Pancreas (tissue), 10 donors: ENCODE measurements at places on chromosomes 6 and 20. TPM values are rescaled to one million over a fixed set of nuclear protein-coding genes. Genes with fewer than 3 reads are reported as not detected.

Gene TCF15
- 0.80 TPM for polyA plus RNA-seq

Gene DEFB132
- polyA plus RNA-seq, result not detected

Gene TRIM38
- 2.9 TPM for polyA plus RNA-seq

Gene HRH3
- 0.02 TPM for polyA plus RNA-seq

Gene CST5
- polyA plus RNA-seq, result 0.61 TPM

Gene FUT9
- 0.91 TPM for polyA plus RNA-seq

Gene NRSN1
- polyA plus RNA-seq, result 1.2 TPM

Gene VWA7
- 5.6 TPM for polyA plus RNA-seq

GRCh38 chr6:107274288-107274687 lies 159.0 kb upstream of the BEND3 start:
- no peaks in the 10 kb centered on the region for H3K4me1 ChIP-seq
- no peak overlapping the region for H3K4me3 ChIP-seq
- no peak overlapping the region for H3K27ac ChIP-seq
- DNase-seq, result no peak

DNA sequence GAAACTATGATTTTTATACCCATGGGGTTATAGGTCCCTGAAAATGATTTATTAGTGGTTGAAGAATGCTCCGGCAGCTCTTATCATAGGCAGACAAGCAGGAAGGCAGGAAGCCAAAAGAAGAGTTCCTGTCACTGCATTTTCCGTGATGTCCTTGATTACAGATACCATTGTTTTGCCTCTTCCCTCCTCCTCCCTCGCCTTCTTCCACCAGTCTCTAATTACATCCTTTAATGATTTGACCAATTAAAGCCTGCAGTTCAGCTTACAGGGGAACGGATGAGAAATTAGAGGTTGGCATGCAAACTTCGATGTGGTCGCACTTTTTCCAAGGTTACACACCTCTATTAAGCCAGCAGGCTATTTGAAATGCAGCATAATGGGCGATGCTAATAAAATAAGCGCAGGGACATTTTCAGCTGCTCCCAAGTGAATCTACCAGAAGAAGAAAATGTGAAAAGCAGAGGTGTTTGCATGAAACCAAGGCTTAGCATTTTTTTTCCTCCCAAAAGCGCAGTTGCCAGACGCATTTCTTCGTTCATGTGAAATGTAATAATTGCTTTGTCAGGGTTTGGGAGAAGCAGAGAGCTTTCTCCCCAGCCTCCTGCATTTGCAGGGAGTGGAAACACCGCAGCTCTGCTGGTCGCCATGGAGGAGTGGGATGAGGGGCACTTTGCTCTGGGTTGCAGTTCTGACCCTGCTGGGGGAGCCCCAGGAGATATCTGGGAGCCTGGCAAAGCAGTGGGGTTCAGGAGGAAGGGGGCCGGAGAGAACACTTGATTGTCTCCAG lies 6.0 kb downstream of the NOX3 start:
- H3K27me3 ChIP-seq, result no peaks in the 10 kb centered on the region
- no peaks in the 10 kb centered on the region for H3K4me1 ChIP-seq
- H3K36me3 ChIP-seq, result no peaks in the 10 kb centered on the region
- no peak for DNase-seq

GRCh38 chr20:45032781-45033180 lies 66.5 kb downstream of the STK4 start:
- H3K36me3 ChIP-seq, result no peaks in the 10 kb centered on the region
- no peak overlapping the region for H3K4me3 ChIP-seq
- H3K4me1 ChIP-seq, result peaks cover 7% of the 10 kb centered on the region
- H3K27me3 ChIP-seq, result no peaks in the 10 kb centered on the region
- no peak for DNase-seq

DNA sequence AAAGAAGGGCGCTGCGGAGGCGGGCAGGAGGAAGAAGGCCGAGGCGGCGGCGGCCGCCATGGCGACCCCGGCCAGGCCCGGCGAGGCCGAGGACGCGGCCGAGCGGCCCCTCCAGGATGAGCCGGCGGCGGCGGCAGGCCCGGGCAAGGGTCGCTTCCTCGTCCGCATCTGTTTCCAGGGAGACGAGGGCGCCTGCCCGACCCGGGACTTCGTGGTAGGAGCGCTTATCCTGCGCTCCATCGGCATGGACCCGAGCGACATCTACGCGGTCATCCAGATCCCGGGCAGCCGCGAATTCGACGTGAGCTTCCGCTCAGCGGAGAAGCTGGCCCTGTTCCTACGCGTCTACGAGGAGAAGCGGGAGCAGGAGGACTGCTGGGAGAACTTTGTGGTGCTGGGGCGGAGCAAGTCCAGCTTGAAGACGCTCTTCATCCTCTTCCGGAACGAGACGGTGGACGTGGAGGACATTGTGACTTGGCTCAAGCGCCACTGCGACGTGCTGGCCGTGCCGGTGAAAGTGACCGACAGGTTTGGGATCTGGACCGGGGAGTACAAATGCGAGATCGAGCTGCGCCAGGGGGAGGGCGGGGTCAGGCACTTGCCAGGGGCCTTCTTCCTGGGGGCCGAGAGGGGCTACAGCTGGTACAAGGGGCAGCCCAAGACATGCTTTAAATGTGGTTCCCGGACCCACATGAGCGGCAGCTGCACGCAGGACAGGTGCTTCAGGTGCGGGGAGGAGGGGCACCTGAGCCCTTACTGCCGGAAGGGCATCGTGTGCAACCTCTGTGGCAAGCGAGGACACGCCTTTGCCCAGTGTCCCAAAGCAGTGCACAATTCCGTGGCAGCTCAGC lies 780 bp downstream of the ZCCHC3 start:
- peak overlapping the region; percentile 91 for H3K27ac ChIP-seq
- peak; percentile 53 for DNase-seq
- H3K36me3 ChIP-seq, result no peaks in the 10 kb centered on the region
- H3K27me3 ChIP-seq, result no peaks in the 10 kb centered on the region

GRCh38 chr6:24922814-24923213 lies 12.9 kb downstream of the RIPOR2 start:
- no peak overlapping the region for H3K27ac ChIP-seq
- H3K36me3 ChIP-seq, result no peaks in the 10 kb centered on the region
- DNase-seq, result no peak
- no peaks in the 10 kb centered on the region for H3K27me3 ChIP-seq

GRCh38 chr6:25054469-25054868 lies 118.7 kb upstream of the RIPOR2 start:
- H3K4me3 ChIP-seq, result no peak overlapping the region
- DNase-seq, result no peak
- no peaks in the 10 kb centered on the region for H3K36me3 ChIP-seq
- no peak overlapping the region for H3K27ac ChIP-seq

GRCh38 chr20:15848995-15849610 lies 724.1 kb downstream of the KIF16B start:
- DNase-seq, result no peak
- H3K27me3 ChIP-seq, result no peaks in the 10 kb centered on the region
- no peaks in the 10 kb centered on the region for H3K4me1 ChIP-seq
- H3K27ac ChIP-seq, result no peak overlapping the region
- H3K4me3 ChIP-seq, result no peak overlapping the region
- H3K36me3 ChIP-seq, result no peaks in the 10 kb centered on the region

DNA sequence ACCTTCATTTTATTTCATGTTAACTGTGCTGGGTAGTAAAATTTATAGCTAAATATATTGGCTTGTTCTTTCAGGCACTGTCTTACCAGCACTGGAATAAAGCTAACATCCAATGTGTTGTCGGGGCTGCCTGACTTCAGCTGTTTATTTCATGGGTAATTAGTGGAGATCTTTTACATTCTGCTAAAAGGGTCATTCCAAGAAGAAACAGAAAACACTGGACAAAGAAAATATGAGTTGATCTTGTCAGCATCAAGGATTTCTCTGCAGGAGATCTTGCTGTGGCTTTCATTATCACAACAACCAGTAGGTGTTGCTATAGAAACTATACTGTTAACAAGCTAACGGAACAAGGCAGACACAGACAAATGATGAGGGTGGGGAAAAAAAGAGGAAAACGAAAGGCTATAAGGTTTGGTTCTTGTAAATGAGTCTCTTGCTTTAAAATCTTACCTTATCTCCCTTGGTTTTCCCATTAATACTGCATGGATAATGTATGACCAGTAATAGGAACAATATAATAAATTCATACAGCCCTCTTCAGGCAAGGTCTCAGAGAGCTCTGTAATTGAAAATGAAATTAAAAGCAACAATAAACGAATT lies 206.8 kb downstream of the SIM1 start:
- H3K4me1 ChIP-seq, result no peaks in the 10 kb centered on the region
- H3K36me3 ChIP-seq, result no peaks in the 10 kb centered on the region
- H3K4me3 ChIP-seq, result no peak overlapping the region
- no peak overlapping the region for H3K27ac ChIP-seq
- H3K27me3 ChIP-seq, result no peaks in the 10 kb centered on the region
- no peak for DNase-seq

DNA sequence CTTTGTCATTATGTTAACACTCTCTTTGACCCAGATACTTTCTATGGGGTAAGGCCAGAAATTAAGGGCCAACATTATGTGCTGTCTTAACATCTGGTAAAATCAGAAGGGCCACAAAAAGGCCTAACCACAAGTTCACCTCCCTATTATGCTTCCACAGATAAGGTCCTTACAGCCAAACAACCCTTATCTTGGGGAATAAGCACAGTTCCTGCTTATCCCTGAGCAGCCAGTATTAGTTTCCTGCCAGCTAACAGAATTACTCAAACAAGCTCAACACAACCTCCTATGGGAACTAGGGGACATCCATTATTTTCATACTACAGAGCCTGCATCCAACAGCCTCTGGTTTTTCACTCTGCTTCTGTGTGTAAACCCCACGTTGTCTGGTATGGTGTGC lies 724.8 kb downstream of the HACE1 start:
- DNase-seq, result no peak
- H3K4me1 ChIP-seq, result no peaks in the 10 kb centered on the region
- no peaks in the 10 kb centered on the region for H3K27me3 ChIP-seq
- H3K27ac ChIP-seq, result no peak overlapping the region
- H3K36me3 ChIP-seq, result no peaks in the 10 kb centered on the region

DNA sequence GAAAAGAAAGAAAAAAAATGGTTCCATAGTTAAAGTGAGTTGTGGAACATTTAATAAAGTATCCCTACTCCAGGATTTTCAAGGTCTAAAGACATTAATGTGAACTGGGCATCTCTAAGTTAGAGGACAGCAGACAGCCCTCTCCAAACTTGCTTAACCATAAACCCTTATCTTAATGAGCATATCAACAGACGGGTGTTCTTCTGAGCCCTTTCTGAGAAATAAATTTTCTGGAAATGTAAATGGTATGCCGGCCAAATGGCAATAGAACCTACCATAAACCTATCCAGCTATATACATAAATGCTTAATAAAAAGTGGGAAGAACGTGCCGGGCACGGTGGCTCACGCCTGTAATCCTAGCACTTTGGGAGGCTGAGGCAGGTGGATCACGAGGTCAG lies 12.5 kb downstream of the SLC18B1 start:
- H3K27ac ChIP-seq, result no peak overlapping the region
- no peaks in the 10 kb centered on the region for H3K4me1 ChIP-seq
- H3K4me3 ChIP-seq, result no peak overlapping the region
- no peaks in the 10 kb centered on the region for H3K36me3 ChIP-seq
- no peaks in the 10 kb centered on the region for H3K27me3 ChIP-seq

GRCh38 chr20:47610945-47611250 lies 109.2 kb downstream of the NCOA3 start:
- H3K27ac ChIP-seq, result no peak overlapping the region
- no peak overlapping the region for H3K4me3 ChIP-seq
- DNase-seq, result no peak
- H3K4me1 ChIP-seq, result no peaks in the 10 kb centered on the region
- no peaks in the 10 kb centered on the region for H3K27me3 ChIP-seq

DNA sequence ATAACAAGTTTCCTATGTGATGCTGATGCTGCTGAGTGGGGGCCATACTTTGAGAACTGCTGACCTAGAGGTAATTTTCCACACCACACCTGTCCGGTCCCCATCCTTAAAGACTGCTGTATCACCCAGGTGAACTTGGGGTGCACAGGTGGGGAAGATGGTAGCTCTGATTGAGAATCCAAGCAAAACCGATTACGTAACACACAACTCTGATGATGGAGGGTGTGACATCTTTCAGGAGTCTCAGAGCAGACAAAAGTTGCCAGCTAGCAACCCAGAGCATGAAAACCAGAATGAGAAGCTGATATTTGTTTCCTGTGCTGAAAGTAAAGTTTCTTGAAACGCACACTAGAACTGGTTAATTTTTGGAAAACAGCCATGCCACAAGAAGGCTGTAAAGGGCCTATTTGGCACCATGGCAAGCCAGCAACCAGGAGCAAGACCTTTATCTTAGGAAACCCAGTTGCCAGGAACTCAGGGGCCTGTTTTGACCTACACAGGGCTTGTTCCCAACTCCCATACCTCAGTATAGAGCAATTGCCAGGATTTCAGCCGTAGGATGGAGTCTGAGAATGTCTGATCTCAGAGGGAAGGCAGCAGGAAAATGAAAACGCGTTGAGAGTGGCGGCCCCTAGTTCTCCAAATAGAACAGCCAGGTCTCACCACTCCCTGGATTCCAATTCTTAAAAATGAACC lies 21.6 kb upstream of the TBC1D7 start:
- H3K27ac ChIP-seq, result no peak overlapping the region
- DNase-seq, result no peak
- H3K4me1 ChIP-seq, result no peaks in the 10 kb centered on the region
- H3K4me3 ChIP-seq, result no peak overlapping the region
- H3K27me3 ChIP-seq, result no peaks in the 10 kb centered on the region

GRCh38 chr6:14775528-14775927 lies 470.3 kb upstream of the JARID2 start:
- H3K36me3 ChIP-seq, result no peaks in the 10 kb centered on the region
- no peak overlapping the region for H3K4me3 ChIP-seq

DNA sequence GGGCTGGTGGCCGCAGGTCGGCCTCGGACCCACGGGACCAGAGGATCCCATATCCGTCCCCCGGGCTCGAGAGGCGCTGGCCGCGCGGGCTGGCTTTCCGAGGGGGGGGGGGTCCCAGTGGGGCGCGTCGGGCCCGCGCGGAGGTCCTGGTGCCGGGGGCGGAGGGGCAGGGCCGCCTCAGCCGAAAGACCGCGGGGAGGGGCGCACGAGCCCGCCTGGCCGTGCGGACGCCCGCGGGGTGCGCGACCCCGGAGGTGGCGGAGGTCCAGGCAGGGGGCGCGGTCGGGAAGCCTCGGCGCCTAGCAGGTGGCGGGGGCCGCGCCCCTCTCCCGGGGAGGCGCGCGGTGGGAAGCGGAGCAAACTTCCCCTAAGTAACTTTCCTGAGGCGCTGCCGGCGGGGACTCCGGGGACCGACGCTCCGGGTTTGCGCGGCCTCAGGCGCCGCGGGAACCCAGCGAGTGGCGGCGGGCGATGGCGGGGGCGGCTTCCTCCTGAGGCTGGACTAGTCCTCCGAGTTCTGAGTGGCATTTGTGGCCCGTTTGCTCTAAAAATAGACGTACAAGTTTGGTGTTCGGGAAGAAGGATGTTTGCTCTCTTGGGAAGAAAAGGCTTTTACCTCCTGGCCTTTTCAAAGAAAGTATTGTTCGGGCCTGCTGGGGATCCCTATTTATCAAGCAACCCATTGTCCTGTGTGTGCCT lies 26.5 kb upstream of the BTBD3 start:
- peak; percentile 82 for DNase-seq
- peak overlapping the region; percentile 95 for H3K27ac ChIP-seq
- peak overlapping the region; percentile 90 for H3K4me3 ChIP-seq
- H3K4me1 ChIP-seq, result peaks cover 3% of the 10 kb centered on the region
- H3K27me3 ChIP-seq, result no peaks in the 10 kb centered on the region
- H3K36me3 ChIP-seq, result no peaks in the 10 kb centered on the region

- H3K4me3 ChIP-seq, result no peak overlapping the region
- no peaks in the 10 kb centered on the region for H3K4me1 ChIP-seq
- no peaks in the 10 kb centered on the region for H3K27me3 ChIP-seq
- DNase-seq, result no peak
- no peaks in the 10 kb centered on the region for H3K36me3 ChIP-seq
Measured at GRCh38 chr6:57302477-57302876, 15.0 kb upstream of the PRIM2 start.

- no peaks in the 10 kb centered on the region for H3K4me1 ChIP-seq
- H3K4me3 ChIP-seq, result no peak overlapping the region
- no peaks in the 10 kb centered on the region for H3K27me3 ChIP-seq
- DNase-seq, result no peak
- no peaks in the 10 kb centered on the region for H3K36me3 ChIP-seq
- no peak overlapping the region for H3K27ac ChIP-seq
Measured at GRCh38 chr6:131182991-131183425, 47.7 kb downstream of the AKAP7 start.
